D721Med (cell line): ENCODE measurements at places on chromosomes 2 and 18.

- DNase-seq: no peak
Measured at GRCh38 chr2:237570776-237571335, 4.5 kb downstream of the PRLH start.

DNA sequence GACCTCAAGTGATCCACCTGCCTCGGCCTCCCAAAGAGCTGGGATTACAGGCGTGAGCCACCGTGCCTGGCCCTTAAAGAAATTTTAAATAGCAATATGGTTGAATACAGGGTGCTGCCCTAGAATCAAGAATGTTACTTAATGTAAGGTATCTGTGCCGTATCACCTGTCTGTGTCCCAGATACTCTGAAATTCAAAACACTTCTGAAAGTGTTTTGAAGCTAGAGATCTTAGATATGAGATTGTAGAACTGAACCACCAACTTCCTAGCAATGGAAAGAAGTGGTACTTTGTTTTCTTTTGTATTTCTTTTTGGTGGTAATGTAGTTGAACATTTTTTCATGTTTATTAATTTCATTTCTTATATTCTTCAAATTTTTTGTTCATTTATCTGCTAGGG, 13.0 kb downstream of the PTPN4 start:
- no peak for DNase-seq

DNA sequence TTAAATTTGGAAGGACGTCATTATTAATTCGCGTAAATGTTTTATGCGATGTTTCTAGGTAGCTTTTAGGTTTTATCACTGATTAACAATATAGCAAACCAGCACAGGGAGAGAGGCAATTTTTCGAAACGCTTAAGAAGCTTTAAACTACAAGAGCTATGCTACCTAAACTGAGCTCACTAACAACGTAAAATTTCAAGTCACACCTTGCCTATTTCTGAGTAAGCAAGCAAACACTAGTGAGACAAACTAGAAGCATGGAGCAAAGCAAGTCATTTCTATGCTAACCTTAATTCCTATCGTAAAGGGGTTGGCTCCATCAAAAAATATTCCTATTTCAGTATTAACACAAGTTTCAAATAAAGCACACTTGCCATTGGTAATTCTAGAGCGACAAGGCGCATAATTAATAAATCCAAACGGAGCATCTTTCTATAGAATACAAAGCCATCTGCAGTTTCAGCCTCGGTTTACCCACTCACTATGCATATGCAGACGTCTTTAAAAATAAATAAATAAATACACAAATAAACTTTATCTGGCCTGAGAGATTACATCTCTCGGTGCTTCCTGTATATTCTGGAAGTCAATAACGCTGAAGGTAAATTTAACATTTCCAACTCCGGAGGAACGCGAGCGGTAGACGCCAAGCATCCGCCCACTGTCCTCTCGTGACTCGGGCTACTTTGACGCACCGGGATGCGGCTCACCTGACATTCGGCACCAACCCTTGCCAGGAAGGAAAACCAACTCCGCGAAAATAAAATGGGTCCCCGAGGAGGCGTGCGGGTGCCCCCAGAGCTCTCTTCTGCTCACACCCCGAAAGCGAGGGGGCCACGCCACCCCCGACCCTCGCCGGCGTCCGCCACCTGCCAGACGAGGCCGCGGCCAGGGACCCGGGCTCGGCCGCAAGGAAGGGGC, 947 bp downstream of the ITSN2 start:
- no peak for DNase-seq

DNA sequence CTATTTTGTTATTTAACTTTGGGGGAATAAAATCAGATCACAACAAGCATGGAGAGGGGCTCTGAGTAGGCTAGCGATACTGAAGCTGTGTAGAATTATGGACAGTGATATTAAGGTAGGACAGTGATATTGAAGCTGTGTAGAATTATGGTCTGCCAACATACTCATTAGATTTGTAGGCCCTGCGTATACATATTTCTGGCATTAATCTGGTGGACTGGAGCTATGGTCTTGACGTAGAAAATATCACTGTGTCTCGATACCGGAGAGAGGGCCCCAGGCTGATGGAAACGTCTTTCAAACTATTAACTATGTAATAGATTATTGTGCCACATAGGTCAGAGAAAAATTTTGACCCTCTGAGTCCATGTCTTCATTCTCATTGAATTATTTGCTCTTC, 511.4 kb downstream of the ADCYAP1 start:
- no peak for DNase-seq

DNA sequence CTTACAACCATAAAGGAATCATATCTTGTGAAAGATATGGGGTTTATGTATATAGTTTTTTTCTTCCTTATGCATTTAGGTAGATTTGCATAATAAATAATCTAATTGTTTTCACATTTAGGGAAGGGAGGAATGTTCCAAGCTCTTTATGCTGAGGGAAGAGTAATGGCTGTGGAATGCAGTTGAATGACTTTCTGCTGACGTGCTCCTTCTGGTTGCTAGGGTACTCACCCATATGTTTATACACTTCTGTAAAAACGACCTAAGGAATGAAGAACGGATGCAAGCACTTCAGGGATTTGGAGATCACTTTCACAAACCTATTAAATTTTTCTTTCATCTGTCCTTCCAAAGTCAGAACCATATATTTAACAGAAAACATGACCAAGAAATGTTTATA, 29.2 kb upstream of the PPP4R1 start:
- no peak for DNase-seq

- DNase-seq: no peak
Measured at GRCh38 chr2:12617366-12617765, 99.4 kb upstream of the TRIB2 start.

DNA sequence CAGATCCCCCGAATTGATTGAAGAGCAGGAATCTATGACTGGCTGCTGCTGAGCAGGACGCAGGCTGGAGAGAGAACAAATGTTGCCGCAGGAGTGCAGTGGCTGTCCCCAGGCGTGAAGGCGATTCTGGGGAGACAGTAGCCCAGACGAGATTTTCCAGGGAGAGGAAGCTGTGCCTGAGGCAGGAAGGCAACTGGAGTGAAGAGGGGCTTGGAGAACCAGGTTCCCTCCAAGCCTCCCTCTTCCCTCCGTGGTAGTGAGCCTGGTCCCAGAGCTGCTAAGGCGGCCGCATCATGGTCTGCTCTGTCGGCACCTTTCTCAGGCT, 1.3 kb upstream of the NPPC start:
- no peak for DNase-seq

DNA sequence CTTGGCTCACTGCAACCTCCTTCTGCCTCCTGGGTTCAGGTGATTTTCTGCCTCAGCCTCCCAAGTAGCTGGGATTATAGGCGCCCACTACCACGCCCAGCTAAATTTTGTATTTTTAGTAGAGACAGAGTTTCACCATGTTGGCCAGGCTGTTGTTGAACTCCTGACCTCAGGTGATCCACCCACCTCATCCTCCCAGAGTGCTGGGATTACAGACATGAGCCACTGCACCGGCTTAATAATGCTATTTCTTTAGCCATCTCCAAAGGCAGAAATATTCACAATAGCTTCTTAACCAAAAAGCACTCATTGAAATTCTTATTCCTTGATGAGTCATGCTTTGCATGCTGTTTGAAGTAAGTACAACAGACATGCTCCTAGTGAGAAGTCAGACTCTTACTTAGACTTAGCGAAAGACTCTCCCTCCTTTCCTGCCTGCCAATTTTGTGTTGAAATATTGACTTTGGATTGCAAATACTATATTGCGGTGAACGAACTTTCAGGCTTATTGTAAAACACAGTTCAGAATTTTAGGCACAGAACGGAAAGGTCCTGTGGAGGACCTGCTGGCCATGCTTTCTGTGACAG, 4.4 kb downstream of the ACTR3 start:
- DNase-seq: no peak

DNA sequence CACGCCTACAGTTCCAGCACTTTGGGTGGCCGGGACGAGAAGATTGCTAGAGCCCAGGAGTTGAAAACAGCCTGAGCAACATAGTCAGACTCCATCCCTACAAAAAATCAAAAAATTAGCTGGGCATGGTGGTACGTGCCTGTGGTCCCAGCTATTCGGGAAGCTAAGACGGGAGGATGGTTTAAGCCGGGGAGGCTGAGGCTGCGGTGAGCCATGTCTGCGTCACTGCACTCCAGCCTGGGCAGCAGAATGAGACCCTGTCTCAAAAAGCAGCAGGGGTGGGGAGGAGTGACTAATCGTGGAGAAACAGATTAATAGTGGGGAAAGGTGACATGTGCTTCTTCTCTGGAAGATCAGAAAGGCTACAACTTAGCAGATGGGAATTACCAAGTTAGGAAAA, 58.1 kb upstream of the GPC1 start:
- DNase-seq: no peak

- DNase-seq: no peak
Measured at GRCh38 chr2:203659331-203660049, 46.9 kb upstream of the CD28 start.

DNA sequence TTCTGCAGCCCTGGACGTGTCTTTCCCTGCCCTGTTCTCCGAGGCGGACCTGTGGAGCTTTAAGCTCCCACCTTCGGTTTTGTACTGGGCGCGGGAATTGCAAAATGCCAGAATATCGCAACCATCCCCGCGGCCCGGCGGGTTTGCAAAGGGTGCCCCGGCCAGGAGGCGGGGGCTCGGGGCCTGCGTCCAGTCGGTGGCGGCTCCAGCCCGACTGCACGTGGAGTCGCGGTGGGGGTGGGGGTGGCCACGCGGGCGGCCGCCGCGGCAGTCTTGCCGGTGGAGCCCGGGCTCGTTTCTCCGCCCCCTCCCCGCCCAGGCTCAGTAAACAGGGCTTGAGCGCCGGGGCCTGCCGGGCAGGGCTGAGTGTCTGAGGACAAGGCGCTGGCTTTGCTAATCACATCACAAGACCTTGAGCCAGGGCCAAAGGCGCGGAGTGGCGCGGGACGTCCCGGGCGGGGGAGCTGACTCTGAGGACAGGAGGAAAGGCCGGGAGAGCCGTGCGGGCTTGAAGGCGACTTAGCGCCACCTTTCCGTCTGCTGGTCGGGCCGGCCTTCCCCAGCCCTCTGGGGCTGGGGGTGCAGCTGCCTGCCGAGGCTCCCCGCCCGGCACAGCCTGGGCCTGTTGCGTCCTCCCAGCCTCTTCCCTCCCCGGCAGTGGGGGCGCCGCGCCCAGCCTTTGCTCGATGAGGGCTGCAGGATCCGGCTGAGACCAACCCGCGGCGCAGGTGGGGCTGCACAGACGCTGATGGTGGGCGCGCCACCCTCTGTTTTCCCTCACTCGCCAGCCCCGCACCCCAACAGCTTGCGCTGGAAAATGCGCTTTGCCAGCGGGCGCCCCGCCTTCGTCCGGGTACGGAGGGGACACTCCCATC, 786 bp upstream of the ZFP36L2 start:
- no peak for DNase-seq

DNA sequence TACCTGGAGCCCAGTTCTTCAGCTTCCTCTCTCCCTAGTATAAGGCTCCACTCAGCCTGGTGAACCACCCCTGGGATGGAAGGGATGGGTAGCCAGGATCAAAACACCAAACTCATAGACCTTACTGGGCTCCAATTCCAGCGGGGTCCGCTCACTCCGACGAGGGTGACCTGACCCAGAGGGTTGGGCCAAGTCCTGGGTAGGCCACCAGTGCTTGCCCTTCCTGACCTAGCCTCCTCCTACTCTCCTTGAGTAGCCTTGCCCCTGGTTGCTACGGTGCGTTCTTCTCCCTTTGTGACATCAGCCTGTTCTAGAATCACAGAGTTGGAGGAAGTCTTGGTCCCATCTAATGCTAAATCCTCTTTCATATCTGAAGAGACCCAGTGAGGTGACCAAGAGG, 537 bp upstream of the STAT4 start:
- no peak for DNase-seq

GRCh38 chr2:174076040-174076439, 110.9 kb upstream of the SP3 start:
- DNase-seq: no peak

- DNase-seq: no peak
Measured at GRCh38 chr2:43018179-43019024, 208.0 kb downstream of the ZFP36L2 start.

DNA sequence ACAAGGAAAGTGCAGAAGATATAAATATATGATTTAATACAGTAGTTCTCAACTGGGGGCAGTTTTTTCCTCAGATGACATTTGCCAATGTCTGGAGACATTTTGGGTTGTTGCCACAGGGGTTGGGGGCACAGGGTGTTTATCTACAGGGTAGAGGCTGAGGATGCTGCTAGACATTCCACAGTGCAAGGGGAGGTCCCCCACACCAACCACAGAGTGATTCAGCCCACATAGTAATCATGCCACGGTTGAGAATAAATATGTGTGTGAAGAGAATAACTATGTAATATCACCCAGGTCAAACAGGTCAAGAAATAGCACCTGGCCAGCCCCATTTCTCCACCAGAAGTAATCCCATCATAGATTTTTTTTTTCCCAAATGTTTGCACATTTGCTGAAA, 17.9 kb downstream of the DYSF start:
- no peak for DNase-seq

DNA sequence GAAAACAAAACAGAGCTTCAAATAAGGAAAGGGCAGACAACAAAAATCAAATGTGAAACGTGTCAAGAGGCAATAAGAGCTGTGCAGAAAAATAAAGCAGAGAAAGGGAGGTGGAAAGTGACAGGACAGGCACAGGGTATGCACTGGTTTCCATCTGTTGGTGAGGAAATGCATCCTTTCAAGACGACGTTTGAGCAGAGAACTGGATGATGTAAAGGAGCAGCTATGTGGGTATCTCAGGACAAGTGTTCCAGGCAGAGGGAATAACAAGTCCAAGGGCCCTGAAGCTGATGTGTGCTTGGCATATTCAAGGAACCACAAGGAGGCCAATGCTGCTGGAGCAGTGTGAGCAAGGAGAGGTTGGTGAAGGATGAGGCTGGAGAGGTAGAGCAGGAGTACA, 168.9 kb upstream of the SERPINE2 start:
- DNase-seq: no peak

- DNase-seq: no peak
Measured at GRCh38 chr2:143001501-143001900, 124.0 kb downstream of the KYNU start.

GRCh38 chr2:212968284-212969081, 182.9 kb downstream of the IKZF2 start:
- DNase-seq: no peak

DNA sequence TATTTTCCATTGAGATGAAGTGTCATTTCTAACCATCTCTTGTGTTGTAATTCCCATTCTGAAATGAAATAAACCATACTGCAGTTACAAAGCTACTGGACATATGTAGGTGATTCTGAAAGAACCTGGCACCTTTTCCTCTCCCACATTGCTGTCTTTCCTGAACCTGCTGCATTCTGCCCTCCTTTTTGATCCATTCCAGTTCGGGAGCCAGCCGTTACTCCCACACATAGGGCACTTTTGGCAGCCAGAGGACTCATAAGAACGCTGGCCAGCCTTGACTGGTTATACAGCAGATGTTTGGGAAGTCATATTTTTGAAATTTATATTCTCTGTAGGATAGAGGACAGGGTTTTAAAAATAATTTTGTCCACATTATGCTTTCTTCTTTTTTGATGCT, 369.8 kb upstream of the CDH7 start:
- no peak for DNase-seq
